Heart right ventricle (tissue), 16 donors: ENCODE measurements at places on chromosomes 13 and 19. TPM values are rescaled to one million over a fixed set of nuclear protein-coding genes. Genes with fewer than 3 reads are reported as not detected.

- no peak for DNase-seq
Observed at GRCh38 chr19:51493776-51494175, 7.8 kb downstream of the SIGLEC12 start.

DNA sequence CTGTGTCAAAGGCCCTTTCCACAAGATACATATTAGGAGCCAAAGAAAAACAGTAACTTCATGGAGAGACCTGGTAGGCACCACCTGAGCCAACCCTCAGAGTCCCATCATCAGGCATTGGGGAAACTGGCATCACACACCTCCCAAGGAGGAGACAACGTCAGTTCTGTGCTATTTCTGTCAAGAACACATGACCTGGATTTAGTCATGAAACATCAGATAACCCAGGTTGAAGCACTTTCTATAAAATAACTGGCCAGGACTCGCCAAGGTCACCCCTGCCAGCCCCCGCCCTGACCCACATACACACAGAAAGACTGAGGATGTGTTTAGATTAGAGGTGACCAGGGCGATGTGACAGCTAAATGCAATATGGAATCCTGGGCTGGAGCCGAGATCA is 35.6 kb downstream of the COL4A1 start:
- DNase-seq = no peak

DNA sequence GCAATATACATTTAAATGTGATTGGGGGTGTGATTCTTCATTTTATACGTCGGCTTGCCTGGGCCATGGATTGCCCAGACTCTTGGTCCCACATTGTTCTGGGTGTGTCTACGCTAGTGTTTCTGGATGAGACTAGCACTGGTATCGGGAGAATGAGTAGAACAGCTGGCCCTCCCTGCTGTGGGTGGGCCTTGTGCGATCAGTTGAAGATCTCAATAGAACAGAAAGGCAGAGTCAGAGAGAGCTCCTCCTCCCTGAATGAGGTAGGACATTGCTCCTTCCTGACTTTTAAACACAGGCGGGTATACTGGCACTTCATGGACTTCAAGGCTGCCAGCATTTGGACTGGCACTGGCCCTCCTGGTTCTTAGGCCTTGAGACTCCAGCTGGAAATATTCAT is 603.0 kb downstream of the LIG4 start:
- DNase-seq = no peak

DNA sequence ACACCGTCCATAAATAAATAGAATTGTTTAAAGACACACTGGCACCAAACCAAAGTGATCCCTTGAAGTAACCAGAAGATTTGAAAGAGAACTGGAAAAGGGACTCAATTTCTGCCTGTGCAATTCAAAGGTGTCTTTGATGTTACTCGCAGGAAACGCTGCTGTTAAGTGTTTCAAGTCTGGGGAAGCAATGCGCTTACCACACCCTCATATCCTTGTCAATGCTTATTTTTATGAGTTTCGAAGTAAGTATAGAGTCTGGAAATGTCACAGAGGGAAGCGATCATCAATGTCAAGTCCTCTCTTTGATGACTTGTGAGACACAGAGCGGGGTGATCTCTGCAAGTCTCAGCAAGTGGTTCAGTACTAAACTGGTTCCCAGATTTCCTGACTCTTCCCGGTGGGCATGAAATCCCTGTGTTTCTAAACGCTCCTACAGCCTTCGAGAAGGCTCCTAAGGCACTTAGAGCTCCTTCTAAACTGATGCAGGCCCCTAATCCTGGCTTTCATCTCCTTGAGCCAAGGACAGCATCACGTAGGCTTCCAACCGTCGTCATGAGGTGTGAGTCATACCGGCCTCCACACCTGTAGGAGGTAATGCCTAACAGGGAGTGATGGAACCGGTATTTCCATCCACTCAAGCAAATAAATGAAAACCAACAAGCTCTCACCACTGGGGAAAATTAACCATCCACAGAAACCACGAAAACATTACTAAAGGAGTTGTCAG is 22.8 kb downstream of the SYDE1 start:
- no peak for DNase-seq

GRCh38 chr19:31331536-31331935 is 17.7 kb downstream of the TSHZ3 start:
- no peak for DNase-seq

- peak; percentile 69 for DNase-seq
Observed at GRCh38 chr19:18762125-18763023, 28.7 kb downstream of the COMP start.

GRCh38 chr13:34224877-34225276 is 406.9 kb downstream of the RFC3 start:
- DNase-seq = no peak

DNA sequence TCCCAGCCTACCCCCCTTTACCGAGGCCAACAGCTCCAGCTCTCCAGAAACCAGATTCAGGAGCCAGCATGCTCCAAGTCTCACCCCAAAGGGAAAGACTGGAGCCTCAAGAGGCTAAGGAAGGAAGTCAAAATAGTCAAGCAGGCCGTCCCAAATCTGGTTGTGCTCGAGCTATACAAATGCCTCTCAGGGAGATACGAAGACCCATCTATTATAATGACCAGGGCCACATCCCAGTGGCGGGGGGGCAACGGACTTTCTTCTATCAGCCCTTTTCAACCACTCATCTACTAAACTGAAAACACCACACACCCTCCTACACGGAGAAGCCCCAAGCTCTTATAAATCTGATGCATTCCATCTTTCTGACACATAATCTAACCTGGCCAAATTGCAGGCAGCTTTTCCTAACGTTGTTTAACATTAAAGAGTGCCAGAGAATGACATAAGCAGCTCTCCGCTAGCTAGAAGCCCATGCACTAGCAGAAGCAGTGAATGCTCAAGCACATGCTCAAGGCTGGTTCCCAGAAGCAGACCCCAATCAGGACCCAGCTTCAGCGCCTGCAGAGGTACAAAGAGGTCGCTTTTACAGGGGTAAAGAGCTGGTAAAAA is 104.6 kb upstream of the ZNF98 start:
- no peak for DNase-seq

DNA sequence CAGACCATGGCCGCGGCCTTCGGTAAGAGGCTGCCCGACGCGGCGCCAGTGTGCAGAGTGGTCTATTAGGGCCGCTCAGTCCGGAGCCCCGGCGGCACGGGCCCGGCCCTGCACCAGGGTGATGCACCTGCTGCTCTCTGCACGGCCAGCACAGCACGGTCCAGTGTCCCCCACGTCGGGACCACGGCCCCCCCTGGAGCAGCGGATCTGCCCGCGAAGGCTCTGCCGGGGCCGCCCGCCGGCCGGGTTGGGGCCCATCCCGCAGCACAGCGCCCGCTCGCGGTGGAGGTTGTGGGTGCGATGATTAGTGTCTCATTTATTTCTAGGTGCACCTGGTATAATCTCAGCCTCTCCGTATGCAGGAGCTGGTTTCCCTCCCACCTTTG is 7.9 kb downstream of the PTBP1 start:
- DNase-seq = no peak

GRCh38 chr13:100301418-100301817 is 212.5 kb downstream of the PCCA start:
- DNase-seq = peak; percentile 6

- no peak for DNase-seq
Observed at GRCh38 chr13:25281935-25282332, 5.4 kb downstream of the MTMR6 start.

The NANOS3 gene
- polyA plus RNA-seq = 0.41 TPM

The ERFL gene
- 0.04 TPM for polyA plus RNA-seq

The ZNF415 gene
- polyA plus RNA-seq = 9.5 TPM
